Effector CD8-positive, alpha-beta T cell (primary cell): ENCODE measurements at places on chromosomes 3 and 15.

- DNase-seq = peak; percentile 8
These were observed 777 bp downstream of the GPR160 start for GRCh38 chr3:170038434-170039110.

- DNase-seq = no peak
These were observed 120.2 kb upstream of the IGSF10 start for GRCh38 chr3:151581035-151581434.

- no peak for DNase-seq
These were observed 92.1 kb downstream of the IGF2BP2 start for GRCh38 chr3:185732782-185733181.

DNA sequence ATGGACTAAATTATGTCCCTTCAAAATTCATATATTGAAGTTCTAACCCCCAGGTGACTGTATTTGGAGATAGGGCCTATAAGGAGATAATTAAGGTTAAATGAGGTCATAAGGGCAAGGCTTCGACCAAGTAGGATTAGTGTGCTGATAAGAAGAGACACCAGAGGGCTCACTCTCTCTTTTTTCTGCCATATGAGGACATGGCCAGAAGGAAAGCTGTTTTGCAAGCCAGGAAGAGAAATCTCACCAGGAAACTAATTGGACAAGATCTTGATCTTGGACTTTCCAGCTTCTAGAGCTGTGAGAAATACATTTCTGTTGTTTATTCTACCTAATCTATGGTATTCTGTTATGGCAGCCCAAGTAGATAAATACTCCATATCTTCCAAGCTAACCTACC is 503.6 kb upstream of the NAALADL2 start:
- no peak for DNase-seq

DNA sequence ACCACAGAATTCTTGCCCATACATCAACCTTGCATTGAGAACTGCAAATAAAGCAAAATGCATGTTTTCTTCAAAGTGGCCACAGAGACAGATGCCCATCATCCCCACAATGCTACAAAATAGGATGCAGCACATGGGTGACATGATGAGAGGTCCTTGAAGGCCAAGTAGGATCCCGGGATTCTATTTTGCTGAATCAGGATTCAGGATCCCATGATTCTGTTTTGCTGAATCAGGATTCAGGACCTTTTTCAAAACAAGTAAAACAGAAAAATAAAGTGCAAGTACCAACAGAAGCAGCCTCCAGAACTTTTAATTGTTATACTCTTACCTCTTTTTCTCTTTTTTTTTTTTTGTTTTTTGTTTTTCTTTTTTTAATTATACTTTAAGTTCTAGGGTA is 242.1 kb upstream of the NR2E3 start:
- no peak for DNase-seq

GRCh38 chr3:129343643-129344360 is 65.1 kb downstream of the HMCES start:
- no peak for DNase-seq

- DNase-seq = no peak
These were observed 776.2 kb downstream of the FHIT start for GRCh38 chr3:60475096-60475495.

GRCh38 chr15:79045041-79045440 is 45.5 kb downstream of the RASGRF1 start:
- DNase-seq = no peak

GRCh38 chr15:78696436-78696835 is 55.4 kb upstream of the CHRNB4 start:
- no peak for DNase-seq

GRCh38 chr3:182501856-182502255 is 291.4 kb upstream of the ATP11B start:
- no peak for DNase-seq

DNA sequence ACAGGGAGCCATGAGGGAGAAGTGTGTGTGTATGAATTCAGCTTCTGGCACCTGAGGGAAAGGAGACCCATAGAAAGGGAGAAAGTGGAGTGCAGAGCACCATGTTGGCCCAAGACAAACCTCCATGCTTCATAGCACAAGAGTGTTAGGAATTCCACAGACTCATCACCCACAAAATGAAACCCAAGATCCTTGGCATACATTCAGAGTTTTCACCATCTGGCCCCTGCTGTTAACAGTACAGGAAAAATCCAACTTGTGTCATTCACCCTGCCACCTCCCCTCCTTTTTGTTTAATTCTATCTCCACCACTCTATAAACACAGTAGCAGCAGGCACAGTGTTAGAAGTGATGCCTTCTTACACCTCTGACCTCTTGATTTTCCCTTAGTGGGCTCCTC is 60.0 kb upstream of the MNS1 start:
- DNase-seq = no peak

- DNase-seq = no peak
These were observed 67.0 kb upstream of the ABHD2 start for GRCh38 chr15:89021224-89021623.

GRCh38 chr15:91238644-91239425 is 138.8 kb downstream of the SV2B start:
- DNase-seq = no peak

DNA sequence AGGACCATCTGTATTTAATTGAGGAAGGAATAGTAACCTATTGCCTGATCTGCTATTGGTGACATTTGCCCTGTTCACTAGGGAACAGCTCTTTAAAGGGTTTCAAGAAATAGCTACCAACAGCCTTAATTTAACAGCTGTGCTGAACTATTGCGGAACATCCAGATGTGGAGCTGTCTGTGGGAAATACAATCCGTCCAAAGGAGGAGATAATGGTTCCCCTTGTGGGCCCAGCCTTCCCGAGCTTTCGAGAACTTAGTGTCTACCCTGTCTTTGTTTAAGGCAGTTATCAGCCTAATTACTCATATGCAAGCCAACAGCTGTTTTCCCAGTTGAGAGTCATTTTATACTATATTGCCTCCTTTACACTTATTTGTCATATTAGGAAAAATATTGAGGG is 398.6 kb downstream of the WDR72 start:
- DNase-seq = no peak

GRCh38 chr3:19972054-19972453 is 25.2 kb downstream of the RAB5A start:
- DNase-seq = no peak

- DNase-seq = no peak
These were observed 1.5 kb upstream of the TMEM212 start for GRCh38 chr3:171841620-171842000.

- DNase-seq = no peak
These were observed 36.2 kb upstream of the COL6A6 start for GRCh38 chr3:130480736-130481135.

DNA sequence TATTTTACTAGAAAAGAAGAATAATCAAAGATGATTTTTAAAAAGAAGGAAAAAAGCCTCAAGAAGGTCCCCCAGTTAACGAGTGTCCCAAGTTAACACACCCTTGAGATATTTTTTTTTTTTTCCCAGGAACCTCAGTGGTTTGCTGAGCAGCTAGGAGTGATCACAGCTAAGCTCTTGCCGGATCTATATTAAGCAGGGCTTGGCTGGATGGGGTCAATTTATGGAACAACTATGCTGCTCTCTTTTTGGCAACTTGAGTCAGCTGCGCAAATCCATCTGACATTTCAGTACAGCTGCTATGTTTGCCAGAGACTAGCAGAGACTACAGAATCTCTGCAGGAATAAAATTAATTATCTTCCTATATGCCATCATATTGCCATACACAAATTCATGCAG is at the start of gene LMOD3:
LMOD3 (minus strand) TSS at position 193 of the 400 bp plus-strand sequence. CDS start 209 bp downstream, outside the sequence.
- DNase-seq = no peak

GRCh38 chr15:57218826-57219576 is 157.3 kb upstream of the CGNL1 start:
- DNase-seq = no peak
